ENCODE measurements at places on chromosomes 2 and 18.

DNA sequence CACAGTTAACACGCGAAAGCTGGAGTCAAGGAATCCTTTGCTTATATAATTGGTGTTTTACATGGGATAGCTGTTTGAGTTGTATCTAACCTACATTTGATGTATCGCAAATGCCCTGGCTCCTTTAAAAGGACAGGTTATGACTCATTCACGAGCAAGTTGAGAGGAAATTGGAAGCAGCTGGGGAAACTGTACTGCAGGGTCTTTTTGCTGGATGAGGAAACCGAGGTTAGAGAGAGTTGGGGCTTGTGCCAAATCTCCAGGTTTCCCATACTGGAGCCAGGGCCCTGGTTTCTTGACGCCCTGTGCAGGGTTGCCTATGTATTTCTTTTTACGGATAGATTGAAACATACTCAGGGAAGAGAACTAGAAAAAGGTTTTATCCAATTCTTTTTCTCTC is 60.0 kb upstream of the SPTBN1 start:
- DNase-seq, result no peak

GRCh38 chr2:42359304-42359964 is 1.6 kb downstream of the COX7A2L start:
- no peak for DNase-seq

GRCh38 chr2:63007813-63008458 is 42.7 kb upstream of the OTX1 start:
- no peak for DNase-seq

GRCh38 chr2:234814374-234814773 is 137.4 kb upstream of the SH3BP4 start:
- no peak for DNase-seq

DNA sequence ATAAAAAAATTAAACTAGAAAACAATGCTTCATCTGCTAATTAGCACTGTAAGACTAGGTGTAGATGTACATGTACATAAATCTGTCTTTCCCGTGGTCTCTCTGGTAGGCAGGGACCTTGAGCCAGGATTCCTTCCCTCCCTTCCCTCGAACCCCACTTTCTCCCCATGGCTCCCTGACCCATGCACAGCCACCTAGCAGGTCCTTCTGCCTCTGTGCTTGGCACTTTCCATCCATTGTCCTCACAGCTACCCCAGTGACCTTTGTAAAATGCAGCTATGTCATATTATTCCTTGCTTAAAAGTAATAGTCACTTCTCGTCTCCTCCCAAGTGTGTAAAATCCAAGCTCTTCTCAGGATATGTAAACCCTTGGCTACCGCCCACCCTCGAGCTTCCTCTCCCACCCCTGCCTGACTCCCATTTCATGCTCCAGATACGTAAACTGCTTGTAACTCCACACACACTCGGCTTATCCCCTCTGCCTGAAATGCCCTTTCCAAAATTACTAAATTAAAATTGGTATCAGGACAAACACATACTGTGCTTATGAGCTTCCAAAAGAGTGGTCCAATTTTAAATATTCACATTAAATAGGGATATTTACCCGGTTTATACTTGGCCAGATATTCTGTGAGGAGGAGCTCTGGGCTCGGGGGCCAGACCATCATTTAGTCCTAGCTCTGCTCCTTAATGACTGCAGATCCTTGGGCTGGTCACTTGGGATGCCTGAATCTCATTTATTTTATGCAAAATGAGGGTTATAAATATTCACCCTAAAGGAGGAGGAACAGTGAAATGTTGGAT is 54.0 kb upstream of the RALBP1 start:
- no peak for DNase-seq

GRCh38 chr2:144630459-144631215 is 110.7 kb upstream of the ZEB2 start:
- no peak for DNase-seq

GRCh38 chr18:36335476-36336279 is 38.2 kb downstream of the FHOD3 start:
- no peak for DNase-seq

GRCh38 chr2:3456125-3456524 is 63.2 kb downstream of the ADI1 start:
- no peak for DNase-seq

Measured in activated CD4-positive, alpha-beta T cell treated with anti-CD3 and anti-CD28 coated beads for 24 hours (primary cell).